ENCODE measurements at places on chromosomes 2 and 18.

GRCh38 chr2:212177724-212178123 is 360.9 kb downstream of the ERBB4 start:
- no peak for DNase-seq

DNA sequence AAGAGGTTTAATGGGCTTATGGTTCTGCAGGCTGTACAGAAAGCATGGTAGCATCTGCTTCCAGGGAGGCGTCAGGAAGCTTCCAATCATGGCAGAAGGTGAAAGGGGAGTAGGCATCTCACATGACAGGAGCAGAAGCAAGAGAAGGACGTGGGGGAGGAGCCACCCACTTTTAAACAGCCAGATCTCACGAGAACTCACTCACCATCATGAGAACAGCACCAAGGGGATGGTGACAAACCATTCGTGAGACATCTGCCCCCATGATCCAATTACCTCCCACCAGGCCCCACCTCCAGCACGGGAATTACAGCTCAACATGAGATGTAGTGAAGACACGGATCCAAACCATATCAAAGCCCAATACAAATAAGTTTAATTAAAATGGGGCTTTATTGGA is 113.8 kb downstream of the ATL2 start:
- DNase-seq: no peak

- no peak for DNase-seq
These were observed 3.2 kb downstream of the LRRC30 start for GRCh38 chr18:7234091-7234490.

DNA sequence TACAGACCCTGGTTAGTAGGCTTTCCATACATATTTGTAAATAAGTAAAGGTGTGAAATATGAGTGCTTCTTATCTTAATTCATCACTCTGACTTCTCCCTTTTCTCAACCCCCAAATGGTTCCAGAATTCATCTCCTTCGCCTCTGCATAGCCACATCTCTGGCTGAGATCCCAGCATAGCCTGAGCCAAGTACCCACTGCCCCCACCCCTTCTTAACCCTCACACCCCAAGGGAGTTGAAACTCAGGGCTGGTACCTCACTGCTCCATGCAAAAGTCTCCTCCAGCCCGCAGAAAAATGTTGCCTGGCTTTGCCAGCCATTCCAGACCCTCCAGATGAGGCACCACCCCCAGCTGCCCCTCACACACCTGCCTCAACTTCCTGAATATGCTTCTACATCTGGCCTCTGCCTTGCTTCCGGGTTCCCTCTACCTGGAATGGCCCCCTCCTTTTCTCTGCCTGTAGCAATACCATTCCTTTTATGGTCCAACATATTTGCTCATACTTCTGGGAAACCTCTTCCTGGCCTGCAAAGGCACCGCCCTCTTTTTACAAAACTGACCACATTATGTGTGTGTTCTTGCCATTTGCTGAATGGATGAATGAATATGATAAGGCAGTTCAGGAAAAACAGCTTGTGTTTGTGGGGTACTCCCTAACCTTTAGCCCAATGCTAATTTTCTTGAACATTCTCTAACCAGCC is 112.8 kb downstream of the CELF4 start:
- no peak for DNase-seq

DNA sequence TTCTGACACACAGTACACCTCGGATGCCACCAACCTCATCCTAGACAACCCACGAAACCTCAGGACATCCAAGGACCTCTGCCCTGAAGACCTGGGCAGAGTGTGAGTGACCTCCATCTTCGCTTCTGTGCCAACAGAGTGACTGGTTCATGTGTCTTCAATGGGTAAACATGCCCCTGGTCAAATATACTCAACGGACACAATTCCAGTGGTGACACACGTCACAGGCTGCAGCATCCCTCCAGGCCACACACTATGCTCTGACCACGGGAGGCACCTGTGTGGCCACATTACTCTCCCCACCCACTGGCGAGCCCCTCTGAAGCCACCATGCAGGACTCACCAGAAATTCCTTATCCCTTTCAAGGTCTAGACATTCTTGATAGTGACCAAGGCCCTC is 85.2 kb downstream of the GALR1 start:
- DNase-seq: no peak

- DNase-seq: no peak
These were observed 956.2 kb upstream of the LRATD1 start for GRCh38 chr2:13676269-13676668.

DNA sequence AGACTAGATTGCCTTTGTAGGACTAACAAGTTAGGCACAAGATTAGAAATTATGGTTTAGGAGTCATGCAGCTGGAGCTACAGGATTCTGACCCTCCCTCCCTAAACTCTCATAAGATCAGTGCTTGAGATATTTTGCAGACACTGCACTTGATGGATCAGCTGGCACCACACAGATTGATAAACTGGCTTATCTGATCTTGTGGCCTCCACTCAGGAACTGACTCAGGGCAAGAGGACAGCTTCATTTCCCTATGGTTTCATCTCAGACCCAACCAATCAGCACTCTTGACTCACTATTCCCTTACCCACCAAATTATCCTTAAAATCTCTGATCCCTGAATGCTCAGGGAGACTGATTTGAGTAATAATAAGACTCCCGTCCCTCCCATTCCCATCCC is 152.3 kb downstream of the DIS3L2 start:
- no peak for DNase-seq

GRCh38 chr2:148596018-148596417 is 48.5 kb upstream of the EPC2 start:
- DNase-seq: no peak

- no peak for DNase-seq
These were observed 710 bp downstream of the DUSP19 start for GRCh38 chr2:183079139-183079775.

GRCh38 chr2:44940732-44941464 is 604 bp upstream of the SIX3 start:
- no peak for DNase-seq

- DNase-seq: no peak
These were observed 1.1 kb downstream of the TMX3 start for GRCh38 chr18:68713796-68714195.

GRCh38 chr18:57909620-57910019 is 106.5 kb upstream of the ATP8B1 start:
- no peak for DNase-seq

DNA sequence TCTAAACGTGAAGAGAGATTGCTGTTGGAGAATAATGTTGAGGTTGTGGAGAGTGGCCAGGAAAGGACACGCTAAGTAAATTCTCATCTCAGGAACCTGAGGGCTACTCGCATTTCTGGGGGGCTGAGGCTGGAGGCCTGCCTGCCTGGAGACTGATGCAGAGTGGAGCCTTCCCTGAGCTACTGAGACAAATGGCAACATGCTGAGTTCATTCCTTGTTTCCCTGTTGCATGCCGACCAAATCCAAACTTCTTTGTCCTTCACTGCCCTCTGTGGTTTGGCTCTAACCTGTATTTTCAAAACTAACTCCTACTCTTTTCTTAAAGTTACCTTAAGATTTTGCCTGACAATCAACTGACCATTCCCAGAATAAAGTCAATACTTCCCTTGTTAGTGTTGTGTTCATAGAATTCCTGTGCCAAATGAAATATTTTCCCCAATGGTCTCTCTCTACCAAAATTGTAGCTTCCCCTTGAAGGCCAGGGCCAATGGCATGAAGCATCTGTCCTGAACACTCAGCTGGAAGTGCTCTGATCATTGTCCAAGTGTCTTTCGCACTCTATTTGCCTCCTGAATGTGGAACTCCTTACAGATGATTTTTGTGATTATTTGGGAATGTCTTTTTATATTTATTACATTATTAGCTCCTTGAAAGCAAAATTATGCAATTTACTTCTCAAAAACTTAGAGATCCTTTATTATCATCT is 1085.6 kb downstream of the SOCS6 start:
- DNase-seq: no peak

DNA sequence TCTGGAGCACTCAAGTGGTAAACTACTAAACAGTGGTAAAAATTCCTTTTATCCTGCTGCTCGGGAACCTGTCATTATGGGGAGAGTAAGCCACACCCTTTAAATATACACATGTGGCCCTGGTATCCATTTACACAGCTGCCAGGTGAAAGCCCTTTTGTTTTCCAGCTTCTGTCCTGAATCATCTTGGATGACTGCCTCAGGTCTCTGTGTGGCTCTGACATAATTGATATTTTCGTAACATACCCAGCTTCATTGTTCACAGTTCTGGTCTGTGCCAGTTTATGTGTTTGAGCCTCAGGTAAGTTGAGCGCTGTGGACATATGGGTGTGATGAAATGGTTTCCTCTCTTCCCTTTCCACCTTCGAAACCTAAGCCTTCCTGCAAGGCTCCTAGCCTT is 15.7 kb upstream of the TTC39C start:
- no peak for DNase-seq

DNA sequence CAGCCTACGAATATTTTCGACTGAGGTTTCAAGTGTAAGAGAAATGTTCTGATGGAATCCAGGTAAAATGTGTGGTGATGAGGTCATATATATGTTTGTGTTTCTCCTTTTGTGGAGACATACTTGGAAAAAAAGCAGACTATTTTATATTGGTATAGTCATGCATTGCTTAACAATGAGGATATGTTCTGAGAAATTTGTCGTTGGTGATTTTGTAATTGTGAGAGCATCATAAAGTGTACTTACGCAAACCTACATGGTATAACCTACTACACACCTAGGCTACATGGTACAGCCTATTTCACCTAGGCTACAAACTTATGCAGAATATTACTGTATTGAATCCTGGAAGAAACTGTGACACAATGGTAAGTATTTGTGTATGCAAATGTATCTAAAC is 1849.9 kb upstream of the CELF4 start:
- no peak for DNase-seq

GRCh38 chr2:44295633-44296359 is 20.5 kb downstream of the SLC3A1 start:
- DNase-seq: no peak

GRCh38 chr2:233919938-233920337 is 2.8 kb downstream of the TRPM8 start:
- no peak for DNase-seq

- DNase-seq: no peak
These were observed 86.0 kb upstream of the ATG16L1 start for GRCh38 chr2:233165543-233165894.

DNA sequence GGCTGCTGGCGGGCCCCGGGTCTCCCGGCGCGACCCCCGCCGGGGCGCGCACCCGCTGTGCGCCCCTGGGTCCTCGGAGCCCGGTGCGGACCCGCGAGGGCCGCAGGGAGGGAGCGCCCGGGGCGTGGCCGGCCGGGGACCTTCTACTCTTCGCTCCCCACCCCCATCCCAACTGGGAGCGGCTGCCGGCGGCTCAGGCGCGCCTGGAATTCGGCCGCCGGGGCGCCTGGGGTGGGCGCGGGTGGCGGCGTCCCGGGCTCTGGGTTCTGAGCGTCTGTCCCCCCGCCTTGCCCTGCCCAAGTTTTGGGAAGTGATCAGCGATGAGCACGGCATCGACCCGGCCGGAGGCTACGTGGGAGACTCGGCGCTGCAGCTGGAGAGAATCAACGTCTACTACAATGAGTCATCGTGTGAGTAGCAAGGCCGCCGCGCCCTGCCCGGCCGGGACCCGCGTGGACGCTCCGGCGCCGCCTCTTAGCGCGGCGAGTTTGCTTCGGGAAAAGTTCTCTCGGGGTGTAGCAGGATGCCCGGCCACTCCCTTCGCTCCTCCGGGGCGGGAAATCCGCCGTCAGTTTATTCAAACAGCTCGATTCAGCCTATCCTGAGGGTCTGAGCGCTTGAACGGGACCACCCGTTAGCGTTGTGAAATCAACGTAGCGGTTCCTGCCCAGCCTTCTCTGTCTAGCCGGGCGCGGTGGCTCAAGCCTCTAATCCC is 502 bp downstream of the TUBB6 start:
- DNase-seq: no peak

DNA sequence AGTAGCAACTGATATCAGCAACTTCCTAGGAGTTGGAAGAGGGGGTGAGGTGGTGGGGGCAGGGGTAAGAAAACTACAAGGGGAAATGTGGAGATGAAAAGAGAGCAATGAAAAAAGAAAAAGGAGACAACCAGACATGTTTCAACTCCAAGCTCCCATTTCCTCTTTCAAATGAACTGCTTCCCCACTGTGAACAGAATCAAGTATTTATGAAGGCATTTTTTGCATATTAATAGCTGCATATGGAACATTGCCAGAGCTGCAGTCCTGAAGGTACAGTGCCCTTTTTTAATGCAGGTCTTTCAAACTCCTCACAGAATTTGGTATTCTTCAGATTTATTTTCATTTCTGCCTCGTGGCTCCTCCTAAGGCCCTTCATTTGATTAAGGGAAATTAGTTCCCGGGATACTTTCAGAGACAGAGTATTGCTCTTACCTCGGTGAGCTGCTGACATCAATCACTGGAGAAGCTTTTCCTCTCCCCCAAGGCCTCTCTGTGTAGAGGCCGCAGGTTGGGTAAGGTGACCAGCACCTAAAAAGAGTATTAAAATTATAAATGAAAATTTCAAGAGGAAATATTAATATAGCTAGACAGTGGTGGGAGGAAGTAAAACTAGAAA is 68.4 kb downstream of the KIAA2012 start:
- DNase-seq: no peak

DNA sequence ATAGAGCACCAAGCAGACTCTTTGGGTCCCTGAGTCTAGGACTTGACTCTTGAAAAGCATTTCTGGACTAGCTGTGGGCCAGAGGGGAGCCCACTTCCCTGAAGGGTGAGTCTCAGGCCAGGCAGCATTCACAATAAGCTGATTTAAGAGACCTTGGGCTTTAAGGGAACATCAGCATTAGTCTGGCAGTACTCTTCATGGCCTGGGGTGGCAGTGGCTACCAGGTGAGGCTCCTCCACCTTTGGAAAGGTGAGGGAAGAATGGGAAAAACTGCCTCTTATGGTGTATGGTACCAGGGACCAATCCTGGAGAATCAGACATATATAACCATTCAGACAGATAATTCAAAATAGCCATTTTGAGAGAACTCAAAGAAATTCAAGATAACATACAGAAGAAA is 599.9 kb upstream of the POU3F3 start:
- no peak for DNase-seq

DNA sequence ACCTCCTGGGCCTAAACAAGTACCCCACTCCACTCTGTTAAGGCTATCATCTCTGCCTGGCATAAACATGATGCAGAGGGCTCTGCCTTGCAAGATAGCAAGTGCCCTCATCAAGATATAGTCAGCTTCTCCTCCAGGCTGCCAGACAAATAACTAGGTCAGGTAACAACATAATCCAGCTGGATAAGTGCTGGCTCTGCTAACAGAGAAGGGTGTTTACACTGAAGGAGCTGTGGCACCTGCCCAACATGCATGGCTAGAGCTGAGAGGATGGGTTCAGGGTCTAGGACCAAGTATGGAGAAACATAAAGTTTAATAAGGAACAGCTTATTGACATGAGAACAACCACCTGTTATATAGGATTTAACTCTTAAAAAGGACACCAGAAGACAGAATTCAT is 42.8 kb downstream of the DLGAP1 start:
- DNase-seq: no peak

- no peak for DNase-seq
These were observed 162.9 kb upstream of the SIX2 start for GRCh38 chr2:45172142-45172541.

- DNase-seq: no peak
These were observed 93.4 kb upstream of the MSH2 start for GRCh38 chr2:47309472-47309951.
